ENCODE measurements at places on chromosomes 3 and 15.
A peak's percentile ranks its signal among the peaks of the same experiment; 100 is the strongest.

GRCh38 chr3:23653647-23654525, 151.9 kb upstream of the UBE2E1 start:
- no peak for DNase-seq

GRCh38 chr15:85361323-85361722, 19.1 kb upstream of the AKAP13 start:
- DNase-seq, result no peak

DNA sequence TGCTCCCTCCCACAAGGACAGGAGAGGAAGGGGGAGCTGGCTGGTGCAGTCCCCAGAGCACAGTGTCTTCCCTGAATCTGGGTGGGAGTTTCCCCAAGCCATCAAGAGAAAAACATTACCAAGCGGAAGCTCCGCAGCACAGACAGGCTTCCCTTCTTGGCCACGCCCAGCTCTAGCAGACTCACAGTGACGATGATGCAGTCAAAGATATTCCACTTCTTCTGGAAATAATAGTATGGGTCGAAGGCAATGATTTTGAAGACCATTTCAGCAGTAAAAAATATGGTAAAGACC, 76.7 kb downstream of the SCN10A start:
- DNase-seq, result no peak

DNA sequence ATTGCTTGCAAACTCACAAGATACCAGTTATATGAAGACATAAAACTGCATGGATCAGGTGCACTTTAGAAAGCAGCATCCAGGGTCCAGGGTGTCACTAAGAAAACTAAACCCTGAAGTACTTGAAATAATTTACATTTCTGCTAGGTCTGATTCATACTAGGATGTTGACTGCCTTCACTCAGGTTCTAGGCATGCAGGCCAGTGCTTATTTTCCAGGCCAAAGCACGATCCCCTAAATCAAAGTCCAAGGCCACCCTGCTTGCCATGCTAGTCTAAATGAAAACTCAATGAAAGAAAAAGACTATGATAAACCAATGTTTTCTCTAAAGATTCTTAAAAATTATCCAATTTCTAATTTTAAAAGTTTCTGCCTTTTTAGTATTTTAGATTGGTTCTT, 49.4 kb downstream of the GREM1 start:
- no peak for DNase-seq

DNA sequence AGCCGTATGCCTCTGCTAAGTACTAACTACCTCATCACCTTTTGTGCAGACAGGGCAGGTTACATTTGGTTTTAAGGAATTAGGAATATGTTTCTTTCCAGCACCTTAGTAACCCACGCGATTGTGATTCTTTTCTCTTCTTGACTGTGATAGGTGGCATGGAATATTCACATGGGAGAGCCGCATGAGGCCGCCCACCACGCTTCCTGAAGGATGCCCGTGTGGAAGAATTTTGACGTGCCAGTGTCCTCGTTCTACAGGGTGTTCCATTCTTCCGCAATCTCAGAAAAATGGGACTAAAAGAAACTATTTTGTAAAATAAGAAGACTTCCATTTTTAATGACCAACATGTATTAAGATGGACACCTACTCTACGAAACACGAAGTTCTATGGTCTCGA, 16.3 kb downstream of the B3GNT5 start:
- no peak for DNase-seq

- no peak for DNase-seq
These were observed 133.9 kb downstream of the DIPK2A start for GRCh38 chr3:144105542-144105941.

GRCh38 chr15:43187544-43188155, 2.4 kb downstream of the CCNDBP1 start:
- peak; percentile 48 for DNase-seq

GRCh38 chr15:84926491-84927230, 42.2 kb downstream of the SLC28A1 start:
- no peak for DNase-seq

GRCh38 chr3:123883701-123884202, 380 bp downstream of the MYLK start:
- no peak for DNase-seq

DNA sequence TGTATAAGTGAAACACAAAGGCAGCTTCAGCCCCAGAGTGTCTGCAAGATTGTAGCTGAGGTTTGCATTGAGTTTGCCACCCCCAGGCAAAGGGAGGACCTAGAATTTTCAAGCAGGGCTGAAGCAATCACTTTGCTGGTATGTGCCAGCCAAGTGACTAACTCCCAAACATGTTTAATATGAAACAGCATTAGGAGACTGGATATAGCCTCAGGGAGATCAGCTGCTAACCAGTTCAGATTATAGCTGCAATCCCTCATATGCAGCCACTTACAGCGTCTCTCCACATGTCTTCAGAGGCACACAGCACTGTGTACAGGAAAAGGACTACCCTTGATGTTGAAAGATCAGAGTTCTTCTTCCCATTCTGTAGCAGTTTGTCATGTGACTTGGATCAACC, 38.4 kb upstream of the PPP2R3A start:
- DNase-seq, result no peak

GRCh38 chr3:176820764-176821163, 376.5 kb downstream of the TBL1XR1 start:
- DNase-seq, result no peak

GRCh38 chr15:88621789-88622604, 857 bp downstream of the AEN start:
- DNase-seq, result peak; percentile 18

DNA sequence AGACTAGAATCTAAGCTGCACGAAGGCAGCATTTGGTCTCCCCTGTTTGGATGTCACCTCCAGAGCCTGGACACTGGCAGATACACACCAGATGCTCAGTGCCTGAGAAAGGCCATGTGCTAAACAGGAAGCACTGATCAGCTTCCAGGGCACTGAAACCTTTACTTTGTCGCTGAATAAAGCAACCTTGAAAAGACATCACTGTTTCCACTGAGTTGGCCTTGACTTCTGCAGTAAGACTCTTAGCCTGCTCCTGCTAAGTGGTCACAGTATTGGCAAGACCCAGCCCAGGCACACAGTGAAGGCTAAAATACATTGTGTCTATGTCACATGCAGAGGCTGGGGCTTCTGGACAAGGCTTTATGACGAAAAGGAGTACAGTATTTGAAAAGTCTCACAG, 104.3 kb upstream of the ICE2 start:
- no peak for DNase-seq

GRCh38 chr15:94370206-94370935, 139.0 kb downstream of the MCTP2 start:
- DNase-seq, result peak; percentile 82

DNA sequence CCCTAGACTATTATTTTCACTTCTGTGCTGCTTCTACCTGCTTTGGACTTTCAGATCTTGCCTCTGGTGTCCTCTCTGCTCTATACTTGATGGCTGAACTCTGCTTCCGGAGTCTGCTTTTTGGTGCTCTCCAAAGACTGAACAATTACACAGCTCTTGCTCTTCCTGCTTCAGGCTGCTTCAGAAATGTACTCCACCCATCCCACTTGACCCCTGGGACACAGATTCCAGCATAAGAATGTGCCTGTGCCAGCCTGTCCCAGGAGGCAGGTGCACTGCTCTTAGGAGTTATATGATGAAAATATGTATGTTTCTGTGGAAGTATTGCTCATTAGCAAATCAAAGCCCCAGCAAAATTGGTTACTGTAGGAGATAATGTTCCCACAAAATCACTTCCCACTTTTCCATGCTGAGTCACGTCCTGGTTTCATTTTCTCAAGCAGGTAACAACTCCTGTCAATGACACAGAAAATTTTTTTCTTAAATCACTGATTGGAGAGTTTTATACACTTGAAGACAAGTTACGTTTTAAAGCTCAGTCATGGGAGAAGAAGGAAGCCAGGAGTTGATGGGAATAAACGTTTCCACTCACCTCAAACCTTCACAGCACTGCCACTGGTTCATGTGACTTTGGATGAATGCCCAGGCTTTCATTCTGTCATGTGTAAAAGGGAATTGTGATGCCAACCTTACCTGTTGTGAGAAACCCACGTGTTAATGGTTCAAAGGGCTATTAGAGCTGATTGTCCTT, 239.4 kb upstream of the ZPLD1 start:
- DNase-seq, result no peak

DNA sequence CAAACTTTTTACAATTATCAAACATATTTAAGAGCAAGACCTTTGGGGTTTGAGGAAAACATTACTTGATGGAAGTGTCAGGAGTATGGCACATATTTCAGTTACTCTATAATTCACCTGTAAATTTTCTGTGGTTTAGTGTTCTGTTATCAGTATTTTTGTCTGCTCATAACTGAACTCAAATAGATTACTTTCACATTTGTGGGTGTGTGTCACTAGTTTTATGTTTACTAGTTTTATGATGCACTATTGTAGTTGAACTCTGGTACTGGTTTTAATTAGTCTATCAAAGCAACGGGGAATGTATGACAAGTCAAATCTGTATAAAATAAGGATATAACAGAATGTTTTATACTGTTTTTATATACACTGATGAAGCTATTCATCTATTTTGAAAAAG, 27.2 kb downstream of the OXSM start:
- no peak for DNase-seq

DNA sequence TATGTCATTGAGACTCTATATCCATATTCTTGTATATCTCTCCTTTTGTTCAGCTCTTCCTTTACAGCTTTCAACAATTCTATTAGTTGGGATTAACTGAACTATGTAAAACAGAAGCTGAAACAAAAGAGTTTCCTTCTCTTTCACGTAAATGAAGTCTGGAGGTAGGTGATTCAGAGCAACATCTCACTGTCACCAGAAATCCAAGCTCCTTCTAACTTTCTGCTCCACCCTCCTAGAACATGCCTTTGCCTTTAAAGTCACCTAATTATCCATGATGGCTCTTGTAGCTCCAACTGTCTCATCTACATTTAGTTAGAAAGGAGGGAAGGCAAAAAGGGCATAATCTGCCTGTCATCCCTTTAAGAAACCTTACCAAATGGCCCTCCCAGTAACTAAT, 458.2 kb upstream of the MDFIC2 start:
- DNase-seq, result no peak

GRCh38 chr15:90412356-90413194, 24.5 kb downstream of the IQGAP1 start:
- peak; percentile 93 for DNase-seq

DNA sequence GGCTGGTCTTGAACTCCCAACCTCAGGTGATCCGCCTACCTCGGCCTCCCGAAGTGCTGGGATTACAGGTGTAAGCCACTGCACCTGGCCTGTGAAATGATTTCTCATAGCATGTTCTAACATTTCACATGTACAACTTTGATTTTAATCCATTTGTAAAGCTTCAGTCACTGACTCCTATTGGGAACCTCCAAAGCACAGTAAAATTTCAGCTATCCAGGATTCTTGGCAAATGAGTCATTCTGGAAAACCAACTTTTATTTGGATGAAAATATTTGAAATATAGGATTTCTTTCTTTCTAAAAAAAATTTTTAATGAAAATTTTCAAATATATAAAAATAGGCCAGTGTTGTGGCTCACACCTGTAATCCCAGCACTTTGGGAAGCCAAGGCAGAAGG, 2.7 kb upstream of the LMAN1L start:
- no peak for DNase-seq

DNA sequence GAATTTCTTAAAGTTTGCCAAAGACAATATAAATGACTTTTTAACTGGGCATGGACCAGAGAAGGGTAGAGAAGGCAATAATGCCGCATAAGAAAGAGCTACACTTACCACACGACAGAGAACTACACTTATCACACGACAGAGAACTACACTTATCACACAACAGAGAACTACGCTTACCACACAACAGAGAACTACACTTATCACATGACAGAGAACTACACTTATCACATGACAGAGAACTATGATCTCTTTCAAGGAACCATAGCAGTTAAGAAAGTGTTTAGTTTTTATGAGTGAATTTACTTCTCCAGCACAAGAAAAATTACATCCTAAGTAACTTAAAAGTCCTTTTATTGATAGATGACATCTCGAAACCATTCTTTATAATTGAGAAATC, 32.0 kb downstream of the DCUN1D1 start:
- peak; percentile 67 for DNase-seq

GRCh38 chr3:134362221-134362620, 12.0 kb downstream of the AMOTL2 start:
- no peak for DNase-seq

DNA sequence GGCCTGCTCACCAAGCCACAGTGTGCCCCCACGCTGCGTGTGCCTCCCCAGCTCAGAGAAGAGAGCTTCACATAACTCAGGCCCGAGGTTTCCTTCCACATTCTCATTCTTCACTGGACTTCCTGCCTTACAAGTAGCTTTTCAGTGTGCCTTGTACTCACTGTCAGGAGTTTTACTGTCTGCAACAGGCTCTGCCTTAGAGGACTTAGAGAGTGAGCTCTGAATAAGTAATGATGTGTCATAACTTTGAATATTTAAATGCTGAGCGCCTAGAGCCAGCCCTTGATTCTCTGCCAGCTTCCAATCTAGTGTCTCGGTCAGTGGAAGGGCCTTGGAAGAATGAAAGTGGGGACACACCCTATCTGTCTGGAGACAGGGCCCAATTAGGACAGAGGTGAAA, 41.8 kb downstream of the ITGB5 start:
- peak; percentile 49 for DNase-seq

- peak; percentile 49 for DNase-seq
These were observed 17.5 kb downstream of the HDC start for GRCh38 chr15:50247819-50248655.

GRCh38 chr3:32646761-32647160, 38.2 kb upstream of the CNOT10 start:
- no peak for DNase-seq

GRCh38 chr3:94081884-94082283, 19.0 kb downstream of the NSUN3 start:
- no peak for DNase-seq

- no peak for DNase-seq
These were observed 640.6 kb upstream of the DPPA4 start for GRCh38 chr3:109977897-109978296.

- peak; percentile 35 for DNase-seq
These were observed 16.4 kb upstream of the ANXA2 start for GRCh38 chr15:60414016-60414682.

DNA sequence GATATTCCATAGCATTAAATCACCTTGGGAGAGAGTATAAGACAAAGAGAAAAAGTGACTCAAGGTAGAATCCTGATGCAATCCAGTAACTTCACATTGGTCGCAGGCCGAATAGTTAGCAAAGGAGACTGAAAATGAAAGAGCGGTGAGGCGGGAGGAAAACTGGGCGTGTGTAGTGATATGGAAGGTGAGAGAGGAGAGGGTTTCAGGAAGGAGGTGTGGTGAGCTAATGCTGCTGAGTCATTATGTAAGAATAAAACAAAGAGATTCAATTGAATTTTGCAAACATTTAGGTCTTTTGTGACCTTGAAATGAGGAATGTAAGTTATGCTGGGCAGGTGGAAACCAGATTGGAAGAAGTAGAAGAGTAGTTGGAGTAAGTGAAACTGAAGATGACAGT, 235.3 kb downstream of the C3orf38 start:
- DNase-seq, result no peak

- no peak for DNase-seq
These were observed 470.2 kb upstream of the ADAMTS9 start for GRCh38 chr3:65158023-65158422.

GRCh38 chr3:156787926-156788663, 38.1 kb upstream of the LEKR1 start:
- DNase-seq, result peak; percentile 40

Measured in inflammatory macrophage (primary cell).